ENCODE measurements at places on chromosomes 3 and 15.

DNA sequence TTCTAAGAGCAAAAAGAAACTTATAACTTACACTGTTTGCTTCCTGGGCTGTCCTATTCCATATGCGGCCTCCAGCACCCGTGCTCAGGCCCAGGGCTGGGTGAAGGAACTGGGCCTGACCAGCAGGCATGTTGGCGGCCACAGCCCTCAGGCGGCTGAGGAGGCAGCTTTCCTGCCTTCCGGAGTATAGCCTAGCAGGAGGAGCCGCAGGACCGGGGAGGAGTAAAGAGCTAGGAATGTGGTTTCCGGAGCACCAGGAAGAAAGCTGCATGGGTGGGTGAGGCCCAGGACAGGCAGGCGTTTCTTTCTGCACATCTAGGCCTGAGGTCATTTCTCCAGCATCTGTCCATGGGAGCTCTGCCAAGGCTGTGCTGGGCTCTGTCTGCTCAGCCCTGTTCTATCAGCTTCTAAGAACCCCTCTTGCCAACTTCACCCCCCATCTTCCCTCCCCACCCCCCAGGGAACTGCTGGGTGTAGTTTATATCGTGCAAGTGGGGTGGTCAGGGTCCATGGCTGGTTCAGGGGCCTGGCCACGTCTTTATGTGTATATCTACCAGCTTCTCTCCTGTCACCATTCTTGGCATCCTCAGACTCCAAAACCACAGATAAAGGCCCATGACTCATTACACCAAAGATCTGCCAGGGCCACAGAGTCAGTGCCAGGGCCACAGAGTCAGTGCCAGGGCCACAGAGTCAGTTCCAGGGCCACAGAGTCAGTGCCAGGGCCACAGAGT, 7.8 kb upstream of the KIF7 start:
- DNase-seq, result no peak

- DNase-seq, result no peak
These were observed 25.0 kb downstream of the CEP70 start for GRCh38 chr3:138569090-138569489.

GRCh38 chr3:123540285-123540684, 44.6 kb downstream of the HACD2 start:
- no peak for DNase-seq

GRCh38 chr3:43995547-43996378, 245.9 kb upstream of the TOPAZ1 start:
- no peak for DNase-seq

- no peak for DNase-seq
These were observed 21.4 kb downstream of the ARHGEF26 start for GRCh38 chr3:154142608-154143007.

- no peak for DNase-seq
These were observed 517.0 kb downstream of the SQOR start for GRCh38 chr15:46151786-46152185.

GRCh38 chr3:111668888-111669488, 73.8 kb upstream of the ZBED2 start:
- peak; percentile 45 for DNase-seq

DNA sequence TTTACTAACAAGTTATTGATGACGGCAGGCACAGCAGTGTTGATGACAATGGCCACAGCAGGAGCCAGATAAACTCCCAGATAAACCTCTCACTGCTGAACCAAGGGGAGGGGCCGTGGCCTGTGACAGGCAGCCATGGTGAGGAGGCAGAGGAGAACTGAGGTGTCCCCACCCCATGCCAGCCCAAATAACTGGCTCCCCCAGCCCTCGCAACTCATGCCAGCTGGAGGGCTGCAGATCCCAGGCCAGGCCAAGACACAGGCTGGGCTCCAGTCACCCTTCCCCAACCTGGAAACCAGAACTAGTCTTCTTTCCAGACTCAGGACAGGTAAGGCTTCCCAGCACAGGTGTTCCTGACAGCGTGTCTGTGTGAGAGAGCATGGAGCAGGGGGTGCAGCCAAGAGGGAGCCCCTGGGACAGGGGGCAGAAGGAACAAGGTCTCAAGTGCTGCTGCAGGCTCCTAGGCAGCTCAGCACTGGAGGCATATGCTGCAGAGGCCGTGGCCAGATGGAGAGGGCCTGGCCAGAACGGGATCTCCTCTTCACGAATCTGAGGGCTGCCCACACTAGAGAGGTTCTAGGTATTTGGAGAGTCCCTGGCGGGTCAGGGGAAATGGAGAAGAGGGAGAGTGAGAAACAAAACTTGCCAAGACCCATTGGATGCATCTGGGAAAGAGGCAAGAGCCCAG, 15.9 kb downstream of the PLA2G4F start:
- DNase-seq, result no peak

DNA sequence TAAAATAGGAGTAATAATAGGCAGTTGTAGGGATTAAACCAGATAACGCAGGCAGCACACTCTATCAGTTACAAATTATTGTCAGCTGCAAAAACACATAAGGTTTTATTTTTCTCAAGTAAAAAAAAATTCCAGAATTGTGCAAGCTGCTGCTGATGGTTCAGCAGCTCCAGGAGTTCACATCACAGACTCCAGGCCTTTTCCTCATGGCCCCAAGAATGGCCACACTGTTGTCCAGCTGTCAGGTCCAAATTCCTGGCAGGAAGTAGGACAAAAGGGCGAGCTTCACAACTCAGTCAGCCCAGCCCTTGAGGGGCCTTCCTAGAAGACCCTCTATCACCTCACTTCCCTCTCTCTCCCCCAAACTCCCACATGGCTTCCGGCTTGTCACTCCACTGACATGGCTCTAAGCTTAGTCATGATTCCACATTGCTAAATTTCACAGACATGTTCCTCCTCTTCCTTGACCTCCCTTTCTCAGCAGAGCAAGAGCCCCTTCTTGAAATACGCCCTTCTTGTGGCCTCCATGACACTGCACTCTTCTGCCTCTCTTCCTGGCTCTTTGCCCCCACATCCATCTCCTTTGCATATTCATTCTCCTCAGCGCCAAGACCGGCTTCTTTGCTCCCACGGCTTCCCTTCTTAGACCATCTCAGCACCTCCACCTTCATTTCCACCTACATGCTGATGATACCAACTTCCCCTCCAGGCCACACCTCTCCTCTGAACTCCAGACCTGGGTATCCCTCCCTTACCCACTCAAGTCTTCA, 27.4 kb upstream of the FAM174B start:
- DNase-seq, result no peak

DNA sequence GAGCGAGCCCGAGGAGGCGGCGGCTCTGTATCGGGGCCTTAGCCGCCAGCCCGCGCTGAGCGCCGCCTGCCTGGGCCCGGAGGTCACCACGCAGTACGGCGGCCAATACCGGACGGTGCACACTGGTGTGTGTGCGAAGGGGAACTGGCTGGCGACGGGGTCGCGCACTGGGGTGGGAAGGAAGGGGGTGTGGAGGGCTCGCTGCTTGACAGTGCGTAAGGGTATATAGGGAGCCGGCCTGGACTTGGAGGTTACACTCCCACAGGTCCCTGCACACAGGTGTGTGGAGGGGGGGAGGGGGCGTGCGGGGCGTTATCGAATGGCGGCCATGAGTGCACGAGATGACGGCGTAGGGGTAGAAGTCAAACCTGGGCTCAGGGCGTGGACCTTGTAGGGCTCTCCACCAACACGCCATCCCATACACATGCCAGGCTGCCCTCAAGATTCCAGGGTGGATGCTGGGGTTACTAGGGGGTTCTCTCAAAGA, 389 bp downstream of the APEH start:
- DNase-seq, result peak; percentile 19

DNA sequence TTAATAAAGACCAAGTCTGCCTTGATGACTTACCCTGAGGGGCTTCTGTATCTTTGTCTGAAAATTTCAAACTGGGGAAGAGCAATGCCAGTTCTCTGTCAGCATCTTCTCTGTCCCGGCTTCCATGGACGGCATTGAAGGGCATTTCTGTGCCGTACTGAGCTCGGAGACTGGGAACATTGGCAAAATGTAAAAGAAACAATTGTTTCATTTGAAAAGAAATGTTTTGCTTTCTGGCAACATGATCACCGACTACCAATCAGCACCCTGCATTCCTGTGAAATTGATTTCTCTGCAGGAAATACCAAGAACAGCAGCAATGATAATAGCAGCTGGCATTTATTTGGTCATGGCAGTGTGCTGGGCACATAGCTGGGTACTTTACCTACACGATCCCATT, 26.2 kb downstream of the NME9 start:
- DNase-seq, result no peak

DNA sequence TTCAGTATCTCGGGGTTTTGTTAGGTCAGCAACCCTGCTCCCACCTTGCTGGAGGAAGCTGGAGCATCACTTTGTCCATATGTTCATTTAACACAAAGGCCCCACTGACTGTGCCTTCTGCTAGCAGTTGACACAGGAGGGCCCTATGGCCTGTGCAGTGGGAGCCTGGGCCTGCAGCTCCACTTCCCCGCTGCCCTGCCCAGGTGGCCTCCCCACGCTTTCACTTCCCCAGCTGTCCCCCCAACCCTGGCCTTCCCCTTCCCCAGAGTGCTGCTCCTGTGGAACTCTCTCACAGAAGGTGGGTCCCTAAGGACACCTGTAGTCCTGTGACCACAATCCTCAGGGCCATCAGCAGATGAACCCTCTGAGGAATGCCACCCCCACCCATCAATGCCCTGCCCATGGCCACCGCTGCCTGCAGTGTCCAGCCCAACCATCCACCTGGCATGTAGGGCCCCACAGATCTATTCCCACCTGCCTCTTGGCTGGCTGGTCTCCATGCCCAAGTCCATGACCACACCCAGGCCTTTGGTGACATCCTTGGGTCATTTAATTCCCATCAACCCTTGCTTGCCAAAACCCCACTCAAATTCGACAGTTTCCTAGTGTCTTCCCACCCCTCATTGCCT, 13.5 kb downstream of the TBC1D21 start:
- no peak for DNase-seq

- no peak for DNase-seq
These were observed 92.2 kb downstream of the LINGO1 start for GRCh38 chr15:77540312-77541060.

- DNase-seq, result no peak
These were observed 2.7 kb upstream of the PCCB start for GRCh38 chr3:136247436-136247835.
